A549 treated with RU486 at 1 μM for 4 hours (cell line): ENCODE measurements at places on chromosomes 4 and X. TPM values are rescaled to one million over a fixed set of nuclear protein-coding genes. Genes with fewer than 3 reads are reported as not detected.

Gene BEND2
- total RNA-seq, result not detected in 5 replicates

Gene P2RY10
- not detected in 5 replicates for total RNA-seq

Gene TMEM35A
- not detected in 5 replicates for total RNA-seq

Gene USP38
- total RNA-seq, result 5.5 to 9.2 TPM (median 8.7 TPM) in 5 replicates

Gene ZDHHC15
- not detected in 5 replicates for total RNA-seq

Gene CXCL8
- total RNA-seq, result 8.0 to 17.8 TPM (median 13.6 TPM) in 5 replicates

Gene SLITRK2
- not detected in 5 replicates for total RNA-seq

Gene PLAC1
- total RNA-seq, result 0.32 to 0.82 TPM (median 0.63 TPM) in 5 replicates

Gene GC
- not detected in 5 replicates for total RNA-seq

Gene ANK2
- 0.58 to 1.6 TPM (median 0.70 TPM) in 5 replicates for total RNA-seq

Gene STPG2
- not detected in 5 replicates for total RNA-seq

Gene RIBC1
- total RNA-seq, result 0.45 to 1.0 TPM (median 0.90 TPM) in 5 replicates

Gene HELQ
- 4.5 to 6.2 TPM (median 5.8 TPM) in 5 replicates for total RNA-seq

Gene KCNE5
- total RNA-seq, result 0.14 to 0.21 TPM (median 0.19 TPM) in 4 of 5 replicates, not detected in the other

Gene TDO2
- total RNA-seq, result 0.60 to 1.3 TPM (median 0.94 TPM) in 5 replicates

Gene DSPP
- not detected in 5 replicates for total RNA-seq

Gene SPINK2
- total RNA-seq, result not detected in 5 replicates
